ENCODE measurements at places on chromosomes 12 and 14.

- DNase-seq, result no peak
Observed at GRCh38 chr12:42097971-42098370, 46.7 kb downstream of the GXYLT1 start.

- no peak for DNase-seq
Observed at GRCh38 chr14:105356927-105357326, 41.4 kb upstream of the TEX22 start.

GRCh38 chr14:80496090-80496489 lies 284.8 kb upstream of the DIO2 start:
- DNase-seq, result no peak

GRCh38 chr12:49189731-49190716 lies 1.1 kb upstream of the TUBA1A start:
- no peak for DNase-seq

DNA sequence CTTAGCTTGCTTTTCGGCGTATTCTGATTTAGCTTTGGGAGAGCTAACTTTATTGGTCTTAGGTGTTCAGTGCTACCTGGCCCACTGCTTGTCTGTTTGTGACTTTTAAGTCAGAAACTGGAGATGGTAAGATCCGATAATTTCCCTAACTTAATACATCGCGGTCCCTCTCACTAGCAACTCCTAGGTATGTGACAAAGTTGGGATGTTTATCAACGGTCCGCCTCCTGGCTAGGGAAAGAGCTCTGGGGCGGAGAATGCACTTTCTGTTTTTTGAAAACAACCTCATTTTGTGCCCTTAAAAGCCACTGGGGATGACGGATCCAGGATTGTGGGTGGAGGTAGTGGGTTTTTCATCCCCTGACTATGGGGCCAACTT lies 1.2 kb downstream of the CDKN1B start:
- DNase-seq, result no peak

DNA sequence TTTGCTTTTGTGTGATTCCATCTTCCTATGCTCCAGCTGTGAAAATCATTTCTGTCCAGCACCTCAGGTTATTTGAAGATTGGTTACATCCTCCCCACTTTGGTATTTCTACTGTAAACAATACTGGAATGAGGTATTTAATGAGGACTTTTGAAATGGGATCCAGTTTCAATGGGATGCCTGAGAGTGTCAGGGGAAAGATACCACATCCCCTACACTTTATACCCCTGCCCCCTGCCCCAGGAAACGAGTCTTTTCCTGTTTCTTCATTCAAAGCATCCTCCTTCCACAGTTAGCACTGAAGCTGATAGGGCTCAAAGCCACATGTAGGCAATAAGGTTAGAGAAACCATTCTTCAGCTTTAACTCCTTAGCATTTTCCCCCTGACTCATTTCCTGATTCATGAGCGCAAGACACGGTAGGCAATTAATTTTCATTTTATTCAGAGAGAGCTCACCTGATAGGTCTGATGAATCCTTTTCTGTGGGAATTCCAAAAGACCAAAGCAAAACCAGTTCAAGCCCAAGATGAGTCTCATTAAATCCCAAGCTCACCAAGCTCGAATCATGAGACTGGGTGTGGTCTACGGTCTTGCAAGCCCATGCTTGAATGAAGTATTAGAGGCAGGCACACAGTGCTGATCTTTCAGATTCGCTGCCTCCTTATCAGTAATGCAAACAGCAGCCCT lies 143.6 kb upstream of the CRY1 start:
- peak; percentile 40 for DNase-seq

- DNase-seq, result no peak
Observed at GRCh38 chr12:93056971-93057535, 128.0 kb upstream of the EEA1 start.

GRCh38 chr12:89566615-89567014 lies 40.8 kb upstream of the POC1B start:
- DNase-seq, result no peak

DNA sequence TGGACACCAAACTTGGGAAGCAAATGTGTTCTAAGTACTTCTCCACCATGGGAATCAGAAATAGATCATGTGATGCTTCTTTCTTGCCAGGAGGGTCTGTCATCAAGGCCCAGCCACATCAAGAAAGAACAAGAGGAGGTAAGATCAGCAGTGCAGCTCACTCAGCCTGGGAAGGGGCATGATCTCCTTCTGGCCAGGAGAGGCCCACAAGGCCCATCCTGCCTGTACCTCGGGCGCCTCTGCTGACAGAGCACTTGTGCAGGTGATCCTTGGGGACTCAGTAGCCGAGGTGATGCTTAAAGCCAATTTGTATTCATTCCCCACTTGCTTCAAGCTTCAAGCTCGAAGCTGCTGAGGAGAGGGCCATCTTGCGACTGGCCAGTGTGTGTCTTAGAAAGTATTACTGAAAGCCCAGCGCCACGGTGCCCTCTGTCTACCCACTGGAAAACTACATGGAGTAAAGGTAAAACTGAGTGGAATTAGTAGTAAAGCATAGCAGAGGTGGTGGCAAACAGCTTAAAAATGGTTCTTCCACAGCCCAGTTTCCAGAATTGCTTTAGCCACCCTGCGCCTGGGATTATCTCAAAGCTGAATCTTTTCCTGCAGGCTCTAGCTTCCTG lies 26.2 kb downstream of the RTRAF start:
- DNase-seq, result no peak

DNA sequence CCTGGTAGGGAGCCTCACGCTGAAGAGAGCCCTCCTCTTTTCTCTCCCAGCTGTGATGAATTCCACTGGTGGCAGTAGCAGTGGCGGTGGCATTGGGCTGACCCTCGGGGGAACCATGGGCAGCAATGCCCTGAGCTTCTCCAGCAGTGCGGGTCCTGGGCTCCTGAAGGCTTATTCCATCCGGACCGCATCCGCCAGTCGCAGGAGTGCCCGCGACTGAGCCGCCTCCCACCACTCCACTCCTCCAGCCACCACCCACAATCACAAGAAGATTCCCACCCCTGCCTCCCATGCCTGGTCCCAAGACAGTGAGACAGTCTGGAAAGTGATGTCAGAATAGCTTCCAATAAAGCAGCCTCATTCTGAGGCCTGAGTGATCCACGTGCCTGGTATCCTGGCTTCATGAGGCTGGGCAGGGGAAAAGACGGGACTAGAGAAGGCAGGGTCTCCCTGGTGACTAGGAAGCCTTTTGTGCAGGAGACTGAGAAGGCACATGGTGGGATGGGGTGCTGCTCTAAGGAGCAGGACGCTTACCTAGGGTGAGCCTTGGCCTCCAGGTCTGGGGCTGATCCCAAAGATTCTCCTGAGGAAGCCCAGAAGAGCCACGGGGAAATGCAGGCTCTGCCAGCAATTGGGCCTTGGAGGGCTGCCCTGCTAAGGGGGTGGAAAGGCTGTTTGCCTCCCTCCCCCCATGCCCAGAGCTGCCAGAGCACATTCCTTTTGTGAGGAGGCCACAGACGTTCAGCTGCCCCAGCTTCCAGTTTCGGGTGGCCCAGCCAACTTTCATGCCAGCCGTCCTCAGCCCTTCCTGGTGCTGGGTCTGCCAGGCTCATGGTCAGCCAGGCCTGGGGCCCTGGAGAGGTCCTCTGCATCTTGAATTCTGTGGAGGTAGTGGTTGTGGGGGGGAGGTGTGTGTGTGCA lies 15.8 kb downstream of the KRT7 start:
- DNase-seq, result no peak

GRCh38 chr12:18562531-18562930 lies 175.3 kb downstream of the PLCZ1 start:
- no peak for DNase-seq

DNA sequence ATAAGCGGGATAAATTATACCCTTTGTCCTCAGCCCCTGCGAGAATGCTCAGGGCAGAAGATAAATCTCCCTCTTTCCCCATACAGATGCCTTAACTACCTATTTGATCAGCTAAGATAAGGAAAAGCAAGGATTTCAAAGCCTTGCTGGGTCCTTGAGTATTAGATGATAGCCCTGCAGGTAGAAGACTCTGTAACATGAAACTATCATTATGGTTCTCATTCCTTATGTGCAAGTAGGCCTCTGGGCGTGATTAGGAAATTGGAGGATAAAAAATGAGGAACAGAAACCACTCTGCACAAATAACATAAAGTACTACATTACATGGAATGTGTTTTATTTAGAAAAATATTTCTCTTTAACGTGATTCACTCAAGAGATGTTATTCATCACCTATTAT lies 14.5 kb upstream of the WDR89 start:
- DNase-seq, result no peak

- DNase-seq, result peak; percentile 33
Observed at GRCh38 chr12:83473408-83474095, 786.8 kb downstream of the TMTC2 start.

- no peak for DNase-seq
Observed at GRCh38 chr12:83197483-83197914, 510.8 kb downstream of the TMTC2 start.

DNA sequence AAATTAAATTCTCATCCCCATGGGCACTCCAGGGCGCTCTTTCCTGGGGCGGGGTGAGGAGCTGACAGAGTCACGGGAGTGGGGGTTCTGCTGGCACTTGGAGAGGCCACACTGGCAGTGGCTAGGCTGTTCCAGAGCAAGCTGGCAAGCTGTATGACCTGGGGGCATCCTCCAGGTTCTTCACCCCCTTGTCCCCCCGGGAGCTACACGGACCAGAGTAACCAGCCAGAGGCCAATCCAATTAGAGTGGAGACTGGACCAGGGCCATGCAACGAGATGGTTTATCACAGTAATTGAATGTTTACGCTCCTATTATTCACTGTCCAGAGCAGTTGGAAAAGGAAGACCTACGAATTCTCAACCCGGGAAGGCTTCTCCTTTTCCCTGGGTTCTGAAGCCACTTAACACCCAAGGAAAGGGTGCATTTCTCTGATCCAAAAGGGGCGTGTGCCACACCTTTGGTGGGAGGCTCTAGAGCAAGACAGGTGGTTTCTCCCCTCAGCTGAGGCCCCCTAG lies 43.8 kb upstream of the PNMA1 start:
- DNase-seq, result no peak

DNA sequence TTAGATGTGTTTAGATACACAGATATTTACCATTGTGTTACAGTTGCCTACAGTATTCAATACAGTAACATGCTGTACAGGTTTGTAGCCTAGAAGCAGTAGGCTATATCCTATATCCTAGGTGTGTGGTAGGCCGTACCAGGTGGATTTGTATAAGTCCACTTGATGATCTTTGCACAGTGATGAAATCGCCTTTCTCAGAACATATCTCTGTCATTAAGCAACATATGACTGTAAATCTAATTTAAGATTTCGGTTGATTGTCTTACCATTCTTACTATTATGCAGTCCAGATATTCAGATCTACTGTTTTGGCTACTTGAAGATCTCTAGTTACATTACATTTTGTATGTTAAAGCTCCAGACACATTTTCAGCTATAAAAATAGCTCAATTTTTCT lies 39.8 kb downstream of the ERC1 start:
- no peak for DNase-seq

- no peak for DNase-seq
Observed at GRCh38 chr14:79786522-79786921, 424.8 kb downstream of the DIO2 start.

GRCh38 chr12:116150001-116150400 lies 127.5 kb downstream of the MED13L start:
- no peak for DNase-seq

DNA sequence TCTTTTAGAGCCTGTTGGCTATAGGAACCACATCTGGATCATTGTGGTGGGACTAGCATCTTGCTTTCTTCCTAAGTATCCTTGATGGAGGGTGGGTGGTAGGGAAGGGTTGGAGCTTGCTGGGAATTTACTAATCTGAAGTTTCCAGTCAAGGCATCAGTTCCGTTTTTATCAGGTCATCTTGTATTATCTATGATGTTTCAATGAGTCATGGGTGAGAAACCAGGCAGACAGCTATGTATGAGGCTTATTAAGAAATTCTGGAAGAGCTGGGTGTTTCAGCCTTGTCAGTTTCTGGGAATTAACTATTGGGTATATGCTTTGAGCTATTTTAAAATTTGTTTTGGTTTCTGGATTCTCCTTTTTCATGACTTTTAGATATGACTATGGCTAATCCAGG lies 11.3 kb downstream of the TSFM start:
- peak; percentile 60 for DNase-seq

DNA sequence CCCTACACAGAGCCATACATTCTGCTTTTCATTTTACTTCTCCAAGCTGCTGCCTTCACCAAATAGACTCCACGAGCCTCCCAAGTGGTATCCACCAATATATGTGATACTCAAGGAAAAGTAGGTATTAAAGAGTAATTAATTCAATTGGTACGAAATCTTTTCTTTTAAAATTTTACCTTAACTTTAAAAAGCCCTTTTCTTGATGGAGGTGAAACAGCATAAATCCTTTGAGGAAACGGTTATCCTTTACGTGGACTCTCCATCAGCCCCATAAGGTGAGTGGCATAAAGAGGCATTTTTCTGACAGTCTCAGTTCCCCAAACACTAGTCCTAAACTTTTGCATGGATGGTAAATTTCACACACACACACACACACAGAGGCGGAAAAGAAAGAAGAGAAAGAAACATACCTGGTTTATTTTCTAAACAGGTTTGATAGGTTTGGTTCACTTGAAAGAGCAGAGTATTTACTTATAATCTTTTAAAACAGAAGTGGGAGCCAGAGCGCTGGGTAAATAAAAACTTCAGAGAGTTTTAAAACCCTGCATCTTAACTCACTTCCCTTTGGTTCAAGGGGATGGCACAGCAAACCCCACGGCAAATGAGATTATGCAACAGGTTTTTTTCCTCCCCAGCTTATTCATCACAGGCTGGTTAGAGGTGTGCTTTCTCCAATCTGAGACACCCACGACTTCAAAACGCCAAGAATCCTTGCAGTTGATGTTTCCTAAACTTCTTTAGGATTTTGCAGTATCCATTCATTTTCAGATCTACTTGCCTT lies 1.9 kb downstream of the DUSP16 start:
- no peak for DNase-seq

- no peak for DNase-seq
Observed at GRCh38 chr12:127660961-127661360, 606.0 kb upstream of the TMEM132C start.

DNA sequence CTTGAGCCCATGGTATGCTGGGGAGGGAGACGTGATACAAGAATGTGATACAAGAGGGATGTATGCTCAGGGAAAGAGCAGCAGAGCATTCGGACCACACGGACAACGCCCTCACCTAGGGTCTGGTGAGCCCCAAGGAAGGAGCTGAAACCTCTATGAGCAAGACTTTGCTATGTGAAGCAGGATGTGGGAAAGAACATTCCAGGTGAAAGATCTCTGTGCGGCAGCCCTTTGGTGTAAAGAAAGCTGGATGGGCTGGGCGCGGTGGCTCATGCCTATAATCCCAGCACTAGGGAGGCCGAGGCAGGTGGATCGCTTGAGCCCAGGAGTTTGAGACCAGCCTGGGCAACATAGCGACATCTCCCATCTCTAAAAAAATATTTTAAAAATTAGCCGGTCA lies 16.9 kb upstream of the FICD start:
- DNase-seq, result no peak

GRCh38 chr12:2825132-2825531 lies 9.7 kb downstream of the NRIP2 start:
- DNase-seq, result no peak

GRCh38 chr12:28057856-28058615 lies 85.5 kb upstream of the PTHLH start:
- DNase-seq, result no peak

DNA sequence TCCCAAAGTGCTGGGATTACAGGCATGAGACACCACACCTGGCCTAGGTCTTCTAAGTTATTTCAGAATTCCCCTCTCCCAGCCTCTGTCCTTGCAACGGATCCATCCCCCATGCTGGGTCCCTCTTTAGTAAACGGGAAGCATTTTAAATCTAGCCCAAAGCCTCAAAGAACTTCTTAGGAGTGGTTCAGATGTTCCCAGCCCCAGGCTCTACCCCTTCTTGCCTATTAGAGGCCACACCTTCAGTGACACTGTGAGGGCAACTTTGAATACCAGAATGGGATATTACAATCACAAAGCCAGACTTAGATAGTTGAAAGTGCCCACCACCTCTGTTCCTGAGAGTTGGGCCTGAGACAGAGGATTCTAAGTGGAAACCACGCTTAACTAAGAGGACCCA lies 18.1 kb upstream of the SPPL3 start:
- no peak for DNase-seq
